ENCODE measurements at places on chromosomes 5 and 9.
A peak's percentile ranks its signal among the peaks of the same experiment; 100 is the strongest.

- DNase-seq: no peak
These were observed 239.9 kb upstream of the PANK3 start for GRCh38 chr5:168819004-168819621.

- DNase-seq: no peak
These were observed 58.1 kb upstream of the SLC30A5 start for GRCh38 chr5:69035665-69036064.

DNA sequence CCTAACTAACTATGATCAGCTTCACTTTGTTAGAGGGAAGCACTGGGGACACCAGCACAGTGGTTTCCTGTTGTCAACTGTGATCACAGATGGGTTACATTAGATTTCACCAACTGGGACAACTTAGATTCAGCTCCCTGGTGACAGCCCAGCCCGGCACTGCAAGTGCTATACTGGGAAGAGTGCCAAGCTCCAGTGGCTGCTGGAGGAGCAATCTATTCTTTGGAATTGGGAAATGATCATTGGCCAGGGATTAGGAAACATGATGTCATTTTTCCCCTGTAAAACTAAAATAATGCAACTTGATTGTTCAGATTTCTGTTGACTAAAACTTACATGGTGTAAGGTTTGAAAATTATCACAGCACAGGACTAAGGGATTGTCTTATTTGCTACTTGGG lies 33.2 kb downstream of the PTGR1 start:
- no peak for DNase-seq

- no peak for DNase-seq
These were observed 234.1 kb upstream of the DAB2 start for GRCh38 chr5:39658866-39659265.

DNA sequence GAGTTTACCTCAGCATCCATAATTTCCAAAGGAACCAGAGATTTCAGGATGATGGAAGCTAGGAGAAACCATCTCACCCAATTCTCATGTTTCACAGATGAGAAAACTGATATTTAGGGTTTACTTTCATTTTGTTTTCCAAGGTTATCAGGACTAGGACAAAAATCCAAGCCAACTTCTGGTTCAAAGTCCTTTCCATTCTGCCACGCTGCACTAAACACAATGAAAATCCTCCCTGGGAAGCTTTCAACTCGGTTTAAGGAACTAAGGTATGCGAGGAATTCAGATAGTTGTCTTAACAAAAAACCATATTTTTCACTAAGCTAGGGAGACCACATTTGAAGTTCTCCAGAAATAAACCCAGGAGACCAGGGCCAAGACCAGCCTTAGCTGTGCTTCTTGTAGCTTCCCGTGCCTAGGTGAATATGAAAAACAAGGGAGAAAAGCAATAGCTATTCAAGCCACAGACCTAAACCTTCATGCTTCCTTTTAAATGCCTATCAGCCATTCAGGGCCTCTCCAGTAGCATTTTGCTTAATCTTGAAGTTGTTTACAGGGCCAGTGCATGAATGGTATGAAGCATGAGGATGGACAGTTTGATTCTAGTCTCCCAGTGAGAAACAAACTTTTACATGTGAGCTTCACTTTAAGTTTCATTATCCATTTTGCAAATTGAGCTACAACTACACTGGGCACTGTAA lies 167.9 kb downstream of the DENND1A start:
- DNase-seq: no peak

DNA sequence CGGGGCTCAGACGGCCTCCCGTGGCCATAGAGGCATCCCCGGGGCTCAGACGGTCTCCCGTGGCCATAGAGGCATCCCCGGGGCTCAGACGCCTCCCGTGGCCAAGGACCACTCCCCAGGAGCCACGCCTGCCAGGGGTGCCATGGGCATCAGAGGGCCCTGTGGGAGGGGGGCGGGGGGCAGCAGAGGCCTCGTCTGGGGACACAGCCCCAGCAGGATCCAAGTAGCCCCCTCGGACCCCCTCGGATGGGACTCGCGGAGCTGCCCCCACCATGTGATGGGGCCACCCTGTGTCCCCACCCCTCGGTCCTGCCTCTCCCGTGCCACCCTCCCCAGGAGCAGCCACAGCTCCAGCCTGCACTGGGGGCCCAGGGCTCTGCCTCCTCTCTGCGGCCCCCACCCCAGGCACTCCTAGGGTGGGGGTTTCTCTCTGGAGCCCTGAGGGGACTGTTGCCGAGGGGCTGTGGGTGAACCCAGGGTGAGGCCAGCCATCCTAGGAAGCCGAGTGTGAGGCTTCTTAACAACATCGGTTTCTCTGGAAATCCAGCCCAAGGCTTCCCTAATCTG lies 2.5 kb downstream of the ENTPD8 start:
- DNase-seq: no peak

GRCh38 chr9:106753155-106753671 lies 109.8 kb upstream of the ZNF462 start:
- DNase-seq: no peak

DNA sequence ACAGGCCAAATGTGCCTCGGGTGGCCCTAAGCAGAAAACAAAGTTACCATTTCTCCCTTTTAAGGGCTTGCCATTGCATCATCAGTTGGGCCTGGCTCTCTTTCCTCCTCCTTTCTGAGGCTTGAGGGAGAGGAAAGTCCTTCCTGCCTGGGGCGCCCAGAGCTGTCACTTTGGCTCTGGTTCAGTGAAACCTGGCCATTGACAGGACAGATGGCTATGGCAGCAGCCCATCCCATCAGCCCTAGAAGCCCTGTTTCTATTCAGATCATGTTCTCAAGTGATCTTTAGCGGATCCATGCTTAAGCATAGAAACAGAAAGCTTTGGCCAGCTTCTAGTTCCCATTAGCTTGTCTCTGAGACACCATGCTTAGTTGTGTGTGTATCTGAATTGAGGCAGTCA lies 293.4 kb downstream of the YTHDC2 start:
- DNase-seq: no peak

- DNase-seq: peak; percentile 21
These were observed 669 bp upstream of the ZFP37 start for GRCh38 chr9:113057193-113057592.

DNA sequence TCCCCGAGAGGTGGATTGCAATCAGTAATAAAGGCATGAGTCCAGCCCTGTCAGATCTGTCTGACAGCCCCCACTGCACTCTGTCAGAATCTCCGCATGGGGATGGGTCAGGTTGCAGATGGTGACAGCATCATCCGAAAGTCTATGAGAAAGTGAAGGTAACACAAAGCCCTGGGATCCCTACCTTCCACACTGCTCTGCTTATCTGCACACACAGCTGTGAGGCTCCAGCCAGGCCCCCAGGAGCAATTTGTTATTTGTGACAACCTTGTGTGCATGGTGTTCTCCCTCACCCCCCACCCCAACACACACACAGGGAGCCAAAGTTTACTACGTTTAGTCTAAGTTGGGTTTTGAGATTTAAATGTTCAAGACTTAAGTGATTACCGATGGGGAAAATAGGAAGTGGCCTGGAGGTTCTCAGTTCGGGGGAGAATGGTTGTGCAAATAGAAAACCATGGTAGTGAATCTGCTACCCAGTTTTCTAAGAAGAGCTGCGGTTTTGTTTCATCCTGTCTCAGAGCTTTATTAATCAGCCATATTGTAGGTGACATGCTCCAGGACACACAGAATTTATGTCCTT lies 92.7 kb downstream of the SV2C start:
- DNase-seq: no peak

GRCh38 chr9:79210541-79211243 lies 361.1 kb upstream of the TLE4 start:
- DNase-seq: no peak

DNA sequence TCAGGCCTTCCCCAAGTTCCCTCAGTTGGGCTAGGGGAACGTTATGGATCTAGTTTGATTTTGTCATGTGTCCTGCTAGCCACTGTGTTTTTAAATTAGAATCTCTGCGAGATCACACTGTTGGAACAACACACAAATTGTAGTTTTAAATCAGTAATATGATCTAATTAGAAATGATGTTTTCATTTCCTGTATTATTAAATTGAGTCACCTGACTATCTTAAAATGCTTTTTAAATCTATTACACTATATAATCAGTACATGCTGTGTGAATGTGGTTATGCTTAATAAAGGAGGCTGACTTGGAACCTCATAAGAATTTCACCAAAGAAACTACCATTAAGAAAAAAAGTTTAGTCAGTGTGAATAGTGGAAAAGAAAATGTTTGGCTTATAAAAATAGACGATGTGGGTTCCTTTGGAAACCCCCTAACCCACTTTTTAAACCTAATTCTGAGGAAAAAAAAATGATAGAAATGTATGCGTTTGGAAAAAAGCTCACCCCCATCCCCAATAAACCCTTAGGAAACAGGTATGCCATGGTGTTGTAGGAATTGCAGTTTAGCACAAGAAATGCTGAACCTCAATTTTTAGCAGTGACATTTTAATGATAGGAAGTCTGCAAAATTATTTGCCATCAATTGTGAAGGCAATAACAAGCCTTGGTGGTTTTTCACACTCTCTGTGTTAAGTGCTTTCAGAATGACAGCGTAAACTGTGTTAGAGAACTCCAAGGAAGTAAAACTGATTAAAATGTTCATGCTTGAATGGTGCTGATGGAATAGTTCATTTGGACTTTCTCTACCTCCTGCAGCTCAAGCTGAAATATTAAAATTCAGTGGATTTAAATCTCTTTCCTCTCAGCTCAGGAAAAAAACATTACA lies 59.0 kb downstream of the TLE4 start:
- no peak for DNase-seq

DNA sequence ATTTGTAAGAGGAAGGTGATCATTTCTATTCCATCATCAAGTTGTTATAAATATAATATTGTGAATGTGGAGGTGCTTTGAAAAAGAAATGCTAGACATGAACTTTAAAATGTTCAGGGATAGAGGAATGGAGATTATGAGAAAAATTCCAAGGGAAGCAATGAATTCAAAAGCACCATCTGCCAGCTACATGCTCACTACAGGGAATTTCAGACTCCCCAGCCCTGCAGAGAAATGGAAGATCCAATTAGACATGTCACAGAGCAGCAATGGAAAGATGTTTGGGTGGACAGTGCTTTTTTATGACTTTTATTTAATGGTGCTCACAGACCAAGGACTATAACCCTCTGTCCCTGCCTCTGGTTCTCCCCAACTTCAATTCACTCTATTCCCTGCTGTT lies 209.7 kb downstream of the ESM1 start:
- DNase-seq: no peak

DNA sequence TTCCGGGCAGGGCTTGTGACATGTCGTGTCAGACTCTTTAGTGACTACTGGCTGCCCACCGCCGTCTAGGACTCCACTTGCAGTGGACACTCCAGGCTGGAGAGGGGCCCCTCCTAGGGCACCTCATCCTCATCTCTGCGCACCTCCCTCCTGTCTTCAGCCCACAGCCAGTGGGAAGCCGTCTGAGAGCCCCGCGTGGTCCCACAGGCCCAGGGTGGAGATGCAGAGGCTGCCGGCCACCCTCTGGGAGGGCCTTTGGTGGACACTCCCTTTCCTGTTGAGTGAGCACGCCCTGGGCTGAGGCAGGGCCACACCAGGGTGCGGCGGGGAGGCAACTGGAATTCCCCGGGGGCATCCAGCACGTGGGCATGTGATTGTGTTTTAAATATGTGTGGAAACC lies 80.5 kb downstream of the IRX2 start:
- no peak for DNase-seq

- no peak for DNase-seq
These were observed 198.8 kb downstream of the SEMA5A start for GRCh38 chr5:9347032-9347431.

- DNase-seq: no peak
These were observed 1.2 kb upstream of the GRK6 start for GRCh38 chr5:177425196-177425800.

DNA sequence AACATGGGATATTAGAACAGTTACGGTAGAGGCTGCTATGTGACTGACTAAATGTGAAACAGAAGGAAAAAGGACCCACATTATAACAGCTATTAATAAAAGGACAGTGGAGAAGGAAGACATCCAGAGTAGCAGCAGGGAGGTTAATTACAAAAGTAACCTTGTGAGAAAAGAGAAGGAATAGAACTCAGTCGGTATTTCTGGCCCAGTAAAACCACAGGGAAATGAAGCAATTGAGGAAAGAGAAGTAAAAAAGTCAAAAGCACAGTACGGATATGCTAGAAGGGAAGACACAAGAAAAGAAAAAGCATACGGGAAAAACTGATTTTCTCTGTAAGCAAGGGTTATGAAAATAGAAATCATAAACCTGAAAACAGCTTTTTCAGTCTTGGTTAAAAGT lies 164.7 kb downstream of the RFX3 start:
- DNase-seq: no peak

DNA sequence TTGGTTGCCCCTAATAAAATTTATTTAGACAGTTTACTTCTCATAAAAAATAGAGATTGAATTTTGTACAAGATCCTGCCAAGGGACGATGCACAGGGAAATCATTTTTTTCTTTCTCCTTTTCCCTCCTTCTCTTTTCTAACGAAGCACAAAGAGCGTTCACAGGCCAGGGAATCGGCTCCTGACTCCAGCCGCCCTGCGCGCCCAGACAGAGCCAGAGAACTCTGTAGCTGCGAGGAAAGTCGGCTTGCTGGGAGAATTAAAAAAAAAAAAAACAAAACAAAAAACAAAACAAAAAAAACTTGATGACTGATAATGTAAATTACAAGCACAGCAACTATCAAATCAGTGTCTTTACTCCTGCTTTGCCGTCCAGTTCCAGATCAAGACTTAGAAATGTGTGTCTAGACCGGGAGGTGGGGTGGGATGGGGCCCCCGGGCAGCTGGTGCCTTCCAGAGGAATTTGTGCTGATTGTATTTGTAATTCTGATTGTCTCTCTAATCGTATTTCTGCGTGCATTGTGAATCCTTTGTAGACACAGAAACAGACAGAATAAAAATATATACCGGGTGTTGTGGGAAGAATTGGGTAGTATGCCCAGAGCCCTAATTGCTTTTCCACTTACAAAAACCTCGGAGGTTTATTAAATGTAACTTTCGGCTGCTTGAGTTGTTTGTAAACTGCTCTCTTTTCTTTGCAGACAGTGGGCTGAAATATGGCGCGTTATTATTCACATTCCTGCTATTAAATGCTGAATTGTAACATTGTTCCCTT lies 3.6 kb upstream of the OTP start:
- no peak for DNase-seq

DNA sequence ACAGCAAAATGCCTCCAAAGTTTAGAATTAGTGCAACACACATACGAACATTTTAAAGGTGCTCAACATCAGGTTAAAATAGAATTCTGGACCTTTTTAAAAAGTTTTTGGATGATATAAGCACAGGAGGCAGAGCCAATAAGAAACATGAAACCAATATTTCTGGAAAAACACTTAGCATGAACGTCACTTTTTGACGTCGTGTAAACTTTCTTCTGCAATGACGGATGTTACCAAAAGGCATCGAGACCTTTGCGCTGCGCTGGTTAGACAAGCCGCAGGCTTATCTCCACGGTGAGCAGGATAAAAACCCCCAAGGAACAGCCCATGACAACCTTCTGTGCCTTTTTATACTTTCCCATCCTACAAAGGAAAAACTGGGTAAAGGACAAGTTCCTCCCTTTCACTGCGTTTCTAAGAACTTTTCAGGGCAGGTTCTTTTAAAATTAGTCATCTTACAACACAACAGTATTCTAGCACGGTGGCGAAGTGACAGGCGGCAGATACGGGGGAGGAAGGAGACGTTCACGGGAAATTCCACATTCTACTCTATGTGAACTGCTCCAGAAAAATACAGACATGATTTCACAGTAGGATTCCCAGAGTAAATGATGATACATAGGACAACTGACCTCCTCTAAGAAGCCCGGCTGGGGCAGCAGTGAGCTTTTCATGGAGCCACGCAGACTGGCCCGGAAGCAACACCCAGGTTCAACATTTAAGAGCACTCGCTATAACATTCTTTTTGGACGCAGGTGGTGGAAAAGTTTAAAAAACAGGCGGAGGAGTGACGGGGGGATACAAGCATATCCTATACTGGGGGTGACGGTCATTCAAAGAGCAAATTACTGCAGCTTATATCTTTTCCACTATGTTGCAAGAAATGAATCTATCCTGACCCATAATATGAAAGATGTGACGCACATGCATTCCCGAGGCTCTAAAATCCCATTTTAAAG lies 52.4 kb downstream of the USP20 start:
- DNase-seq: peak; percentile 50
